ENCODE measurements at places on chromosomes 2 and 18.
A peak's percentile ranks its signal among the peaks of the same experiment; 100 is the strongest.

- no peak for DNase-seq
Observed at GRCh38 chr2:53127061-53127650, 640.4 kb upstream of the CHAC2 start.

DNA sequence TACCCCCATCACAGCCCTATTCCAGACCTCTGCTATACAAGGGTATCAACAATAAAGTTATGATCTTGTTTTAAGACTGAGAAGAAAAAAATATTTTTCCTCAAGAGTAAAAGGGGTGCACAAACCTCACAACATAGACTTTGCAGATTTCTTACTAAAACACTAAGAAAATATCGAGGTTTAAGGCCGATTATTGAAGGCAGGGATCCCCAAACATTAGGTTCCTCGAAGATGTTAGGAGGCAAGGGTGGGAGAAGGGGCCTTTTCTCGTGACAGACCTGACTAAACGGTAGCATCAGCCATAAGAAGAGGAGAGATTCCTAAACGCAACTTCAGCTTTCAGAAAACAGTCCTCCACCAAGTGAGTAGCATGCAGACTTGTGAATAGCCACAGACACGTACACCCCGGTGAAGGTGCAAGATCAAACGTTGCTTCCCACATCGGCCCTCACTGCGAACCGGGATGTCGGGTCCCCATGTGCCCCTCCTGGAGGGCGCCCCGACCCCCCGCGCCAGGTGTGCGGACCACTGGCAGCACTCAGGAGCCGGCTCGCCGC lies 678 bp downstream of the PIAS2 start:
- peak; percentile 51 for DNase-seq

GRCh38 chr18:374721-375168 lies 106.9 kb upstream of the THOC1 start:
- DNase-seq, result no peak

GRCh38 chr2:241849616-241850543 lies 8.8 kb downstream of the PDCD1 start:
- no peak for DNase-seq

DNA sequence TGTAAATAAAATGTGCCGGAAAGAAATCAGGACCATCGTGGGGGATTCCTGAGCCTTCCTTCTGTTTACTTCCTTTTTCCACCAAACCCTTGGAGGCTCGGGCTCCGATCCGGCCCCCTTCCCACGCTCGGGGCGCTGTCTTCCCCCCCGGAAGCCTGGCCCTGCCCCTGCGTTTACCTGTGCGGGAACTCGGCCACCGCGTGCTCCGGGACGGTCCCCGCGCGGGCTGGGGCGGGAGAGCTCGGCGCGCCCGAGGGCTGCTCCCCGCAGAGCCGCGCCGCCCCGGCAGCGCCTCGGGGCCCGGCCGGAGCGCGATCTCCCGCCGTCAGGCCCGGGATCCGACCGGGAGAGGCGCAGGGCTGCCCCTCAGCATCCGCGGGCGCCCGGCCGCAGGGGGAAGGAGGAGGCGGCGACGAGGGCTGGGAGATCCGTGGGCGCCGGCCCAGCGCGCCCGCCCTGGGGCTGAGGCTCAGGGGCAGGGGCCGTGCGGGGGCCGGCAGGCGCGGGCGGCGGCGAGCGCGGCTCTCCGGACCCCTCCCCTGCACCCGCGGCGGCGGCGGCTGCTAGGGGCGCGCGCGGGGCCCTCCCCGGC lies 435 bp downstream of the ADCY3 start:
- peak; percentile 35 for DNase-seq

- DNase-seq, result no peak
Observed at GRCh38 chr2:19806591-19806990, 95.2 kb downstream of the TTC32 start.

GRCh38 chr2:222888716-222889115 lies 27.9 kb downstream of the ACSL3 start:
- no peak for DNase-seq

GRCh38 chr2:47310801-47311560 lies 92.0 kb upstream of the MSH2 start:
- no peak for DNase-seq

DNA sequence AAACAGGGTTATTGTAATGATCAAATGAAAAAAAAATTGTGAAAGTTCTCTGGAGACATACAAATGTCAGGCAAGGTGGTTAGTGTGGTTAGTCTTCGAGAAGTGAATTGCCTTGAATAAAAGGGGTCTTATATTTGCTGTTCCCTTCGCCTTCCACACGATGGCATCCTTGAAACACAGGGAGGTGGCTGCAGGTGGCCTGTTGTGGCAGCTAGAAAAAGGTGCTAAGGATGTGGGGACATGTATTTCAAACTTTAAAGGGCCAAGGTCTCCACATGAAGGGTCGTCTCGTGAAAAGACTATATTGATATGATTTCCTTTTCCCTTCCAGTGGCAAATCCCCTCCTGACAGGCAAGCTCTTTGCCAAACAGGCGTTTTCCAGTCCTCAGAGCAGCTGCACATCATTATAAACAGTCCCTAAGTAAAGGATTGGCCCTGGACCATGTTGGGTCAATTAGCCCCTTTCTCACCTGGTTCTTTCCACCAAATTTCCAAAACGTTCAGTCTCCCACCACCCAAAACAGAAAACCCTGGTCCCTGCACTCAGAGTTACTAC lies 68.5 kb downstream of the COPS8 start:
- DNase-seq, result peak; percentile 78

DNA sequence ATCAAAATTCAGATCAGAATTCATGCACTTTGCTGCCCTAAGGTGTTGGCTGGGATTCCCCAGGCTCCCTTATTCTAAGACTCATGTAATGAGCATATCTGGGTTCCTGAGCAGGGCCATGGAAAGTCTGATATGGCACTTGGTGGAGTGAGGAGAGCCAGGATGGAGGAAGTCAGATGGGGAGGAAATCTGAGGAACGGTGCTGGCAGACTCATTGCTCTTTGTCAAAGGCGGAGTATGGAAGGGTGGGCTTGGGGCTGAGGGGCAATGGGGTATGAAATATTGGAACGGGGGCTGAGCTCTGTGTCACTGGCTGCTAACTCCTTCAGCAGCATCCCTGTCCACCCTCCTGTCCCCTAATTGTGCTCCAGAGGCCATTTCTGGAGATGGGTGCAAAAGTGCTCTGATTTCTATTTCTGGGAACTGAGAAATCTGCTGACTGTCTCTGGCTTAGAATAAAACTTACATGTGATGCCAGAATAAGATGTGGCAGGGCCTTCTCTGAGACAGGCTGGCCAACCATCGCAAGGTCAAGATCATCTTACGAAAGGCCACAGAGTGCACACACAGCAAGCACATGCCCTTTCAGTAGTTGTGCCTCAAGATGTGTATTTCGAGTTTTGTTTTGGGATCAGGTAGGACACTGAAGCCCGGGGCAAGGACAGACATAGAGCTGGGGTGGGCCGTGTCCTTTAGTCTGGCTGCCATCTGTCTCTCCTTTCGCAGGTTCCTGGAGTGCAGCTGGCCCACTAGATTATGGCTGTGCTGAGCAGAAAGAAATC lies 480.0 kb upstream of the HS6ST1 start:
- DNase-seq, result no peak

GRCh38 chr2:120064664-120065063 lies 51.8 kb downstream of the EPB41L5 start:
- DNase-seq, result no peak

- no peak for DNase-seq
Observed at GRCh38 chr2:128578406-128579390, 260.0 kb upstream of the HS6ST1 start.

GRCh38 chr2:168713325-168713724 lies 89.1 kb upstream of the NOSTRIN start:
- no peak for DNase-seq

DNA sequence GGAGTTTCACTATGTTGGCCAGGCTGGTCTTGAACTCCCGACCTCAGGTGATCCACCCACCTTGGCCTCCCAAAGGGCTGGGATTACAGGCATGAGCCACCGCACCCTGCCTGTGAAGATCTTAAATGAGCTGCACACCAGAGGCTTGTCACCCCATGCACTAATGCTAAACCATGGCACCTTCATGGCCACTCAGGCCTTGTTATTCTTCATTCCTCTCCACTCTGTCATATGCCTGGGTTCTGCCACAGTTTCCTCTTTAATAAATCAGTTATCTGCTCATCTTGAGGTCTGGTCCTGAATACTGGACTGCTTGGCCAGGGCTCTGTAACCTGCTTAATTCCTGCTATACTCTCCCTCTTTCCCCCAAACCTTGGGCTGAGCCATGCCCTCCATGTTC lies 303.9 kb upstream of the FBXO11 start:
- DNase-seq, result no peak

DNA sequence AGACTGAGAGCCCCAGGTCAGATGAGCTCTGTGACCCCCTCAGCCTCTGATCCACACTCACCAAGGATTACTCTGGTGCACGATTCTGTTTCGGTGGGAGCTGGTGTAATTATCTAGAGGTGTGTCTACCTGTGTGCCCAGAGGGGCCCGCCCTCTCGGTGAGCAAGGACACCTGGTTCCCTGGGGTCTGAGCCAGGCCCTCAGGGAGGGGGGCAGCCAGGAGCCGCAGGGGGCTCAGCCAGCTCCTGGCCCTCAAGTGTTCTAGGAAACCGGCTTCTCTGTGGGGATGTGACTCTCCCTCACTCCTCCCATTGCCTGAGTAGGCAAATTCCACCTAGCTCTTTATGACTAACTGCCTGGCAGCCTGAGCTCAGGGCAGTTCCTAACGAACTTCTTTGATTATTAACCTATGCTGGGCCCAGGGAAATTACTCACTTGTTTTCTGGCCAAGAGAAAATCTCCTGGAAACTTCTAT lies 17.4 kb downstream of the AGAP1 start:
- peak; percentile 91 for DNase-seq

DNA sequence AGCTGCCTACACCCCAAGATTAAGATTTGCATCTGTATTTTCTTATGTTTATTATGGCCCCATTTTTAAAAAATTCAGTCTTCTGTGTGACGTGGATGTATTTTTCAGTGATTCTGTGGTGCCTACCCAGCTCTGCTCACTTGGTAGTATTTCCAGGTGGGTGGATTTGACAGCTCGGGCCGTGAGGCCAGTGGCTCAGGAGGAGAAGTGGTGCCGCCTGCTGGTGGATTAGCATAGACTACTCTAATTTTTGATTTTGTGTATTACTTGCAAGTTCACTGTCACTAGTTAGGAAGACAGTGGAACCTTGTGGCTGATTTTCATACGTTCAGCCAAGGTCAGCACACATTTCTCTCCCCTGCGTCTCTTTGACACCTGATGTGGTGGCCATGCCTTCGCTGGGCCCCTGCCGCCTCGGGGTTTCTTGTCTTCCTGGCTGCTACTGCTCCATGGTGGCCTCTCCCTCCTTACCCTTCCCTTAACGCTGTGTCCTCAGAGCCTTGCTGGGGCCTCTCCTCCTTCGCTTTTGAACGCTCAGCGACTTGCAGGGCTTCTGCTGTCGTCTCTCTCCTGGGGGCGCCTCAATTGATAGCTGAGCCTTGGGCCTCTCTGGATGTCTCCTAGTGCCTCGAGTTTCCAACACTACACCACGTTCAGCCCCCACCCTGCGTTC lies 89.4 kb downstream of the DGKD start:
- DNase-seq, result peak; percentile 84

- DNase-seq, result no peak
Observed at GRCh38 chr2:34998741-34999140, 1356.8 kb upstream of the CRIM1 start.

- DNase-seq, result peak; percentile 37
Observed at GRCh38 chr2:228927028-228928010, 343.8 kb downstream of the PID1 start.

- DNase-seq, result no peak
Observed at GRCh38 chr2:131077966-131078365, 15.3 kb downstream of the FAM168B start.

DNA sequence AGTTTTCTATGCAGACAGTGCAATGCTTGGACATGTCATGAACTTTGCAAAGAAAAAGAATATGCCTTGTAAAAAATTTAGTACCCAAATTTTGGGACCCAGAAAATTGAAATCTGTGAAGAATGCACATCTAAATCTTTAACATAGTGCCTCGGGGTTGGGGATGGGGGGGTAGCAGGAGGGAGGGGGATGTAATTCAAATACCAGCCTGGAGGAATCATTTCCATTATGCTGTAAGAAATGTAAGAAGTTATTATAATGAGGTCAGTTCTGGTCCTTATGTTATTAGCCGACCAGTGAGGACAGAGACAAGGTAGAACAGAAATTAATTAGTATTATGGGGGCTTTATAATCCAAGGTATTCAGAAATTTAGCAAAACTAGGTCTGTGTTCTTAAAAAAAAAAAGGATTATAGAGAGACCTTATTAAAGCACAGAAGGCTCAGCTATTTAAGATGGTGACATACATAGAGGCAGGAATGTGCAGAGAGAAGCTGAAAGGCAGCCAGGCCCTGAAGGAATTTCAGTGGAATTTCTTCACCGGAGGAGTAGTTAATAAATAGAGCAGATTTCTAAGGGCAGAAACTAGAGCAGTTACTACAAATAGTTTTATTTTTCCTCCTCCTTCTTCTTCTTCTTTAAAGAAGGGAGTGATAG lies 89.0 kb upstream of the RBMS1 start:
- DNase-seq, result peak; percentile 37

DNA sequence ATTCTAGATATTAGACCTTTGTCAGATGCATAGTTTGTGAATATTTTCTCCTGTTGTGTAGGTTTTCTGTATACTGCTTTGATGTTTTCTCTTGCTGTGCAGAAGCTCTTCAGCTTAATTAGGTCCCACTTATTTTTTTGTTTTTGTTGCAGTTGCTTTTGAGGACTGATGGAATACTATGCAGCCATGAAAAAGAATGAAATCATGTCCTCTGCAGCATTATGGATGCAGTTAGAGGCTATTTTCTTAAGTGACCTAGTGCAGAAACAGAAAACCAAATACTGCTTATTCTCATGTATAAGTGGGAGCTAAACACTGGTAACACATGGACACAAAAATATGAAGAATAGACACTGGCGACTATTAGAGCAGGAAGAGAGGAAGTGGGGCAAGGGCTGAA lies 155.0 kb upstream of the HNMT start:
- no peak for DNase-seq

DNA sequence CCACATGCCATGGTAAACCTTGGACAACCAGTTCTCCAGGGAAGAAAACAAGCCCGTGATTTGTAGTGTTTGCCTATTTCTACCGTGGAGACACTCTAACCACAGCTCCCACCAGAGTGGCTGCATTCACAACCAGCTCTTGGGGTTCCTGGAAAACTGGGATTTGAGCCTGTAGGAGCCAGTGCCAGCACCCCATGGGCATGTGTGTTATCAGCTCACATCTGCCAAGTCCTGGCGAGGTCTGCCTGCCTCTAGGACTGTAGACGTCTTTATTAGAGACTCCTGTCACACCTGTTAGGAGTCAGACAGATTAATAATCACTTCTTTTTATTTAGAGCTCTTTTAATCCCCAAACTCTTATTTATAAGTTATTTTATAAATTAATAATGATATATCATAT lies 41.0 kb downstream of the INPP5D start:
- DNase-seq, result no peak
